ENCODE measurements at places on chromosomes 6 and 20.

GRCh38 chr6:142569676-142570075, 267.9 kb downstream of the ADGRG6 start:
- no peak for DNase-seq

DNA sequence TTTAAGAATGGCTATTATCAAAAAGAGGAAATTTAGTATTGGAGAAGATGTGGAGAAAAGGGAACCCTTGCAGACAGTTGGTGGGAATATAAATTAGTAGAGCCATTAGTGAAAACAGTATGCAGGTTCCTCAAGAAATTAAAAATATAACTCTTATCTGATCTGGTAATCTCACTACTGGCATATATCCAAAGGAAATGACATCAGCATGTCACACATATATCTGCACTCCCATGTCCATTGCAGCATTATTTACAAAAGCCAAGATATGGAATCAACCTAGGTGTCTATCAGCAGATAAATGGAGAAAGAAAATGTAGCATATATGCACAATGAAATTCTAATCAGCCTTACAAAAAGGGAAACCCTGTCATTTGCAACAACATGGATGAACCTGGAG, 2.6 kb downstream of the SIRPG start:
- DNase-seq: no peak

DNA sequence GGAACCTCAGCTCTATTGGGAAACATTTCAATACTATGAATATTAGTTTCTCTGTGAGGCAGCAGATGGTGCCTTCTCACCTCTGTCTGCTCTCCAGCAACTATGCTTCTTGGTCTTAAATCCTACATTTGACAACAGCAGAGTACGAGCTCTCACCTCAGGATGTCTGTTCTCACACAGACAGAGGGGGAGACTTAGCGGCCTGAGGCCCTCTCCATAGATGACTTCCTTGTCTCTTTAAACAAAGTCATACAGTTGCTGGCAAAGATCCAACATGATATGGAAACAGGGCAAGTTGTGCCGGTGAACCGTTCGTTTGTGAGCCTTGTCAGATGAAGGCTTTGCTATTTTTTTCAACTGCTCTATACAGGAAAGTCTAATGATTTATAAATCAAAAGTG, 43.7 kb upstream of the GABRR1 start:
- DNase-seq: no peak

DNA sequence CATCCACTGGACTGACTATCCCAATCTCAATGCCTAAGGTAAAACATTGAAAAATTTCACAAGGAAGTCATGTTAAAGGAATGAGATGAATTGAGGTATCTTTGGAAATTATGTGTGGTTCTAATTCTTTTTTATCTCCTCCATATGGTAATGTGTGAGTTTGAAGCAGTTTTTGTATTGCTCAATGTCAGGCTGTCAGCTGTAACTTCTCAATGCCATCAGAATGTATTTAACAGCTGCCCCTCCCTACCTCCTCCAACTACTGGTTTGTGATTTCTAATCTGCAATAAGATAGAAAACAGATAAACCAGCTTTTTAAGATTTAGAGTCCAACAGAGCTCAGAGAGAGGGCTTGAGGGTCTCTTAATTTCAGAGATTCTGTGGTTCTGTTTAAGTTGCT, 1005.8 kb upstream of the ADGRB3 start:
- no peak for DNase-seq

DNA sequence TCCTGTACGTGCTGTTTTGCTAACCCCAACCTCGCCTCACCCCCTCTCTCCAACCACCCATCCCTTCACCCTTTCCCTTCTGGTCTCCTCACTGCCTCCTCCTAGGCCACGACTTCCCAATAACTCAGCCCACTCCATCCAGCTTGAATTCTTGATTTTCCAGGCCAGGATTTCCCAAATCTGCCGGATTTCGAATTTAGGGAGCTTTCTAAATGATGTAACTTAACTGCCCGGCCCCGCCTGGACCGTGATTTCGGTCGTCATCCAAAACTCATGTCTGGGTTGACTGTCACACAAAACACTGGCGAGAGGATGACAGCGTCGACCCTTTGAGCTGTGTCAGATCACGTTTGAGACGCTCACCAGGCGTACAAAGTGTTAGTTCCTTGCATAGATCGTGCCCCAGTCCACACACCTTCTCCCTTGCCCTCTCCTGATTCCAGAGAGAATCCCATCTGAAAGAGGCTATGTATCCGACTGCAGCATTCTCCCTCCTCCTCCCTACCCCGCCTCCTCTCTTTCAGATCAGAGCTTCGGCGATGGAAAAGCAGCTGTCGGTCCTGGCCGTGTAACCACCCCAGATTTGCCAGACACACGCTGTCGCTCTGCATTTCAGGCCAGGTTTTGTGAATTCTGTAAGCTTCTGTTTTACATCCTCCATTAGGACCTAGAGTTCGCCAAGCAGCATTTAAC, 168.2 kb downstream of the GPX5 start:
- DNase-seq: no peak

- DNase-seq: no peak
Measured at GRCh38 chr6:27806981-27807440, 105.2 kb downstream of the OR2B2 start.

- DNase-seq: no peak
Measured at GRCh38 chr6:33966536-33966935, 162.7 kb upstream of the MLN start.

- no peak for DNase-seq
Measured at GRCh38 chr20:59525500-59526241, 78.7 kb upstream of the PHACTR3 start.

DNA sequence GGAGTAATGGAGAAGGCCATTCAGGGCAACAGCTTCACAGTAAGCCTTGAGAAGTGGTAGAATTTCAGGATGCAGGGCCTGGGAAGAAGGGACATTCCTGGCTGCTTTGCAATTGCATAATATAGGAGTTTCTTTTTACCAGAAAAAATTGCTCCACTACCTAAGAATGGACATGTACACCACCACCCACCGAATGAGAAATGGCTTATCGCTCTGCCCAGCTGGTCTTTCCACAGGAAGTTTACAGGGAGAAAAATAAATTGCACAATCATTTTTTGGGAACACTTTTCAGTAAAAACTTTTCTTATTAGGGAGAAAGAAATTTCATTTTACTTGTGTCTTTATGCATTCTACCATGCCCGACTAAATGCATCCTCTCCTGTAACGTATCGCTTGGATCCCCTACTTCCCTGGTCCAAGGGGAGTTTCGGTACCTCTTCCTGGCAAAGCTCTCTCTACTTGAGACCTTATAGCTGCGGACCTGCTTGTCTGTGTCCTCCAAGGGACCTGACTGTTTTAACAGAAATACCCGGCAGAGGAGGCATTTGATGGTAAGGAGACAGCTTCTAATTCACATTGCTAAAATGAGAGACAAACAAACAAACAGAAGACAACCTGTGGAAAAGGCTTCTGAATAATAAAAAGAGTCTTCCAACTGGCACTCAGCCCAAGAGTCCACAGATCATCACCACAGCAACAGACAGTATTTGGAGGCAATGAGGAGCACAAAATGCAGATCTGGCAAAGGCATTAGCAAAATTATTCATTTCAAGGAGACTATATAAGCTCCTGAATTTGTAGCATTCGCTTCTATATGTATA, 54.2 kb downstream of the MAP3K5 start:
- DNase-seq: no peak

DNA sequence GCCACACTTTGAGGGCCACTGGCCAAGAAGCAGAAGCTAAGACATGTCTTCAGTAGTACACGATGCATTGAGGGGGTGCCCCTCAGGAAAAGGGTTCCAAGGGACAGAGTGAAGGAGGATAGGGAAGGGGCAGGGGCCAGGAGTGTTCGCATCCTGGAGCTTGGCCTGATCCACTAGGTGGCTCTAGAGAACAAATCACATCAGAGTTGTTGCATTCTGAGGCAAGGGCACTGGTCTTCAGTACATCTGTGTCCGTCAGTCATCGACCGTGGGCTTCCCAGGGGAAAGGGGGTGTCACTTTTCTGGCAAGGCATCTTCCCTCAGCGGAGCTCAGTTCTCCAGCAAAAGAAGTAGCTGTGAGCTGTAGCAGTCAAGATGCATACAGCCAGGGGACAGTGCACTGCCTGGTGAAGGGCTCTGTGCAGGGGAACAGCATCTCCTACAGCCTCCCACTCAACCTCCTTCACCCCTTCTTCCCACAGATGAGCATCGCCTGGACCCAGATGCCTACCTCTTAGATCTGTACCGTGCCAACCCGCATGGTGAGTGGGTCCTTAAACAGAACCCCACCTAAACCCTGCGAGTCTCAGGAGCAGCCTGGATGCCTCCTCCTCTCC, 47.8 kb downstream of the ARHGAP40 start:
- no peak for DNase-seq

DNA sequence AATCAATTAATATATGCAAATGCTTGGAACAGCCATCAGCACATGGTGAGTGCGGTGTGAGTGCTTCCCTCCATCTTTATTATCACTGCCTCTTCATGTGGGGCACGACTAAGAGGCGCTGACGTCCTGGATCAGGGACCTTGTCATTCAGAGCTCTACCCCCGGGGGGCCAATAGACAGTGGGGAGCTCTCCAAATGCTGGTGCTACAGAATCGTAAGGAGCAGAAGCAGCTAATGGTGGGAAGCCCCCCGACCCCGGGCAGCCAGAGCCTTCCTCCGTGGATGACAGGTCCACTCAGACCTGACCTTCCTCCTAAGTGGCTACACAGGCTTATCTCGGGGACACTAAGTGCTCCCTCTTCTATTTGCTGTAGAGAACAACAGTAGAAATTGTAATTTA, 257.5 kb upstream of the PMEPA1 start:
- DNase-seq: no peak

DNA sequence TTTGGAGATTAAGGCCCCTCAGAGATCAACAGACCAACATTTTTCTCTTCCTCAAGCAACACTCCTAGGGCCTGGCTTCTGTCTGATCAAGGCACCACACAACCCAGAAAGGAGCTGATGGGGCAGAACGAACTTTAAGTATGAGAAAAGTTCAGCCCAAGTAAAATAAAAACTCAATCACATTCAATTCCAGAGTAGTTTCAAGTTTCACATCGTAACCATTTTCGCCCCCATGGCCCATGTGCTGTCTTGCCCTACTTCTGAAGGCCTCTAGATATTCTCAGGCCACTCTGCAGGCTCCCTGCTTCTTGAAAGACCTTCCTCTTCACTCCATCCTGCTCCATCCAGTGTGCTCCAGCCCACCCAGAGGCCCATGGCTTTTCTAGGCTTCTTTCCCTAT, 4.2 kb downstream of the IL17A start:
- no peak for DNase-seq

DNA sequence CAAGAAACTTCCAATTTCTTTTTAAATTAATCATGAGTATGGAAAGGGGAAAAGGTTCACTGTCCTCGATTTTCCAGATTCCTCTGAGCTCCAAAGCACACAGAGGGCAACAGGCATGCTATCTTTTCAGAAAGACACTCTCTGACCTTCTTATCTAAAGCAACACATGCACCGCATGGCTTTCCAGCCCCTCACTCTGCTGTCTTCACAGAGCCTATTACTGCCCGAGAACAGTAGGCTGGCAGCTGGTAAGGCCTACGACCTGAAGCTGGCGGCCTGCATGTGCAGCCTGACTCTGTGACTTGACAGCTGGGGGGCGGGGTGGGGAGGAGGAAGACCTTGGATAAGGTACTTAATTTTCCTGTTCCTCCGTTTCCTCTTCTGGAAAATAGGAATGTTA, 86.3 kb downstream of the ELOVL4 start:
- no peak for DNase-seq

GRCh38 chr6:168385858-168386735, 54.9 kb upstream of the SMOC2 start:
- DNase-seq: no peak

DNA sequence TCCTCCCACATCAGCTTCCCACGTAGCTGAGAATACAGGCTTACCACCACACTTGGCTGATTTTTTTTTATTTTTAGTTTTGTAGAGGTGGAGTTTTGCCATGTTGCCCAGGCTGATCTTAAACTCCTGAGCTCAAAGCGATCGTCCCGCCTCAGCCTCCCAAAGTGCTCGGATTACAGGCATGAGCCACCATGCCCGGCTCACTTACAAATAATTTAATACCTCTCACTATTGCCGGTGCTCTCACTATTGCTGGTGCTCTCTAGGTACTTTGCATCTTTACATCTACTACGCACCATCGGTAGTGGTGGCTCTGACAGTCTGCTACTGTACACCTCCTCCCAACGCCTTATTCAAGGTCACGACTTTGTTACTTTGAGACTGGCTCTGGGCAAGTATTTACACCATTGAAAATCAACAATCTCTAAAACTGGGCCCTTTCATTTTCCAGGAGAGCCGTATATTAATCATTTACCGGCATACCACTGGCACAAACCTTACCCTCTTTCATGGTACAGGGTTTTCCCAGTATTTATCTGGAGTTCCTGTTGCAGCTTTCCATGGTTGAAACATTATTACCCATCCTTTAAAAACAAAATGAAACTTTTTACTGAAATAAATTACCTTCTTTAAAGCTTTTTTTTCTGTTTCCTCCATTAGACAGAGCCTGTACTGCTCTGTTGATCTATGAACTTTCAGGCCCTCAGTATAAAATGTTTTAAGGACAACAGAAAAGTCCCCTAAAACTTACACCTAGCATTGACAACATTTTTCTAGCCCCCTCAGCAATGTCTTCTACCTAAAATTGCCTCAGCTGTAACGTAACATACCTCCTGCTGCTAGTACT, 259.6 kb upstream of the PLCB4 start:
- no peak for DNase-seq

GRCh38 chr6:34001706-34002621, 143.9 kb downstream of the GRM4 start:
- no peak for DNase-seq

DNA sequence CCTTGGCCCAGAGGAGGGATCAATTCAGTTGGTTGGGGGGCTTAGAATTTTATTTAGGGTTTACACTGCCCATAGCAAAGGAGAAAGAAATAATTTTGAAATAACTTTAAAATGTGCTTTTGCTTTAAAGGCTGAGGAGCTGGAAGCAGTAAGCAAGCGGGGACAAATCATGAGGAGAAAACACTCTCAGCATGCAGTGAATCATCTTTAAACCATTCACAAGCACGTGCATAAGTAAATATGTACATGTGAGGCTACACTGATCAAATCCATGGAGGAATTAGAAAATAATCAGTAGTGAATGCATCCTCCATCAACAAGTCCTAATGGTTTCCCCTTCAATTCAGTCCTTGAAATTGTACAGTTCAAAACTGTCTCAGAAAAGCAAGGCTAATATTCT, 181.0 kb downstream of the MTFR2 start:
- DNase-seq: no peak

- DNase-seq: no peak
Measured at GRCh38 chr20:15613530-15613929, 959.7 kb downstream of the KIF16B start.

GRCh38 chr6:161168281-161168891, 105.5 kb downstream of the AGPAT4 start:
- DNase-seq: no peak

- DNase-seq: no peak
Measured at GRCh38 chr6:24431045-24431451, 28.3 kb downstream of the MRS2 start.
